ENCODE measurements at places on chromosomes 6 and 20.

- DNase-seq: no peak
Observed at GRCh38 chr6:95083506-95083905, 493.8 kb upstream of the MANEA start.

DNA sequence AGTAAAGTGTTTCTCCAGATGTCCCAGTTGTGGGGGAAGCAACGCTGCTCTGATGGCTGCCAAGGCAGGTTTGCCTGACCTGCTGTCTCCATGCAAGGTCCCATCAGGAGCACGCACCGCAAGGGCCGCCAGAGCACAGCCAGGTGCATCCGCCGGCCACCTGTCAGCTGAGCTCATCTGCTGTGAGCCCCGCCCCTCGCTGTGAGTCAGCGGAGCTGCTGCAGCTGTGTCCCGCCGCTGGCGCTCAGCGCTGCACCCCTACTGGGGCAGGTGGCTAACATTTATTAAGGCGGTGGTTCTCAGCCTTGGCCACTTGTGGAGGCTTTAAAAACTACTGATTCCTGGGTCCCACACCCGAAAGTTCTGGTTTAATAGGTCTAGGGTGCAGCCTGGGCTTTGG is 225.7 kb downstream of the UST start:
- DNase-seq: peak; percentile 40

DNA sequence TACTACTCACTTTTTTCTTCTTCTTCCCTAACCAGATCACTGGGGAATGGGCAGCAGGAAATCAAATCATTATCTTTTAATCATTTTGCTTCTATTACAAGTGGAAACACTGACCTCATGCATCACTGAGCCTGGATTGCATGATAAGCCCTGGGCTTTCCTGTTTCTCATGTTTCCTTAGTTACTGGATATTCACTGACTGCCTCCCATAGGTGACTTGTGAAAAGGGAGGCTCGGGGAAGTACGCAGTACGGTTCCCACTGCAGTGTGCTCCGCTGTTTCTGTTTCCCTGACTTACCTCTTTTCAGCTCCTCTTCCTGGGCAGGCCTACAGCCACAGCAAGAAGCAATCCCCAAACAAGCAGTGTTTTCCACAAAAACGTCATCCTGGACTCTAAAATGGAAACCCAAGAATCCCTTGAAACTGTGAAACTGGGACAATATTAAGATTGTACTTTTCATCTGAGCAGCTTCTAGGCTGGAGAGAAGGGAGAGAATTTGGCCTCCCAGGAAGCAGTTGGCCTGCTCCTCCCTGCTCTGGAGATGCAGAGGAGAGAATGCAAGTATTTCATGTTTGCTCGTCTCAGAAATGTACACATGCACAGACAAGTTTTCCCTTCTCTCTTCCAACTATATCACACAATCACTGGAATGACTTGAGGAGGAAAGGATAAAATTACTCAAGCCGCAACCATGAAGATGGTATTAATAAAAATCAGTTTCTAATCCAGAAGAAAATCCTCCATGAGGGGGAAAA is 13.1 kb downstream of the BTNL2 start:
- DNase-seq: no peak

DNA sequence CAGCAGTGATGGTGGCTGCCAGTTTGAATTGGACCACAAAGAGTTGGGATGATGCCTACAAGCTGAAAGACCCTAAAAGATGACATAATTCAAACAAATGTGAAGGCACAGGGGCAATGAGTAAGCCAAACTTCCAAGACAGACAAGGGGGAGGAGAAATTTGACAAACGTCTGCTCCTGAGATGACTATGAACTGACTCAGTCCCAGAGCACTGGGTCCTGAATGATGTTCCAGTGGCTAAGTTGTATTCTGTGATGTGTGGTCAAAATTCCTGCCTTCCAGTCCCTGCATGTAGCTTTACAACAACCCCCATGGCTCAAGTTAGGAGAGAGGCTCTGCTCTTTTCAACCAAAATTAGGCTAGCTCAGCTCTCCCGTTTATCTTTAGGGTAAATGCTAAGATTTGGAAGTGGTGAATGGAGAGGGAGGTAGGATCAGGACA is 86.1 kb upstream of the SIRPA start:
- no peak for DNase-seq

DNA sequence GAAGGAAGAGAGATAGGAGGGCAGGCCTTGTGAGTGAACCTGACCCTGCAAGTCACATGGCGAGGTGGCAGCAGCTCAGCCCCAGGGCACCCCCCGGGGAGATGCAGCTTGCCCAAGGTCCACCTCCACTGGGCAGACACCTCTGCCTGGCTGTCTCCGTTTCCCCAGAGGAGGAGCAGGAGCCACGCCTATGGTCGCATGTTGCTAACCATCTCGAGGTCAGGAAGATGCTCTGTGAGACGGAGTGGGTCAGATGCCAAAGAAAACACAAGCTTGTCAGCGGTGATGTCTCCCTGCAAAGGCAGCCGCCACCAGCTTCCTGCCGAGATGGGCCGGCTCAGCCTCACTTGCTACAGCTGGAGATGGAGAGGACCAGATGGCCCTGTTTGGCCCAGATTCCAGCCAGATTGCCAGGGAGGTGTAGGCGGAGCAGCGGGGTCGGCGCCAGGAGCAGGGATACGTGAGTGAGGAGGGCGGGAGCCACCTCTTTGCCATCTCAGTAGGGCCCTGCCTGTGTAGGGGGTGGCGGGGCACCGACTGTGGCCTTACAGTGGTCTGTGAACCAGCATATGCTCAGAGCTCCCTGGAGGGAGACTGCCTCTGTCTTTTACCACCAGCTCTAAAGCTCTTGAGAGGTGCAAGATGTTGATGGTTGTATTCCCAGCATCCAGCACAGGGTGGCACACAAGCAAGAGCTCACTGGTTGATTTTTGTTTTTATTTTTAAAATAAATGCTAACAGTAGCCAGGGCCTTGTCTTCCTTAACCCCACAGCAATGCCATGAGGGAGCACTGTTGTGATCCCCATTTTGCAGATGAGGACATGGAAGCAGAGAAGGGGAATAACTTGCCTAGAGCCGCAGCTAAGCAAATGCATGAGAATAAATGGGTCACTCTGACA is 42.9 kb upstream of the FAM83D start:
- no peak for DNase-seq

DNA sequence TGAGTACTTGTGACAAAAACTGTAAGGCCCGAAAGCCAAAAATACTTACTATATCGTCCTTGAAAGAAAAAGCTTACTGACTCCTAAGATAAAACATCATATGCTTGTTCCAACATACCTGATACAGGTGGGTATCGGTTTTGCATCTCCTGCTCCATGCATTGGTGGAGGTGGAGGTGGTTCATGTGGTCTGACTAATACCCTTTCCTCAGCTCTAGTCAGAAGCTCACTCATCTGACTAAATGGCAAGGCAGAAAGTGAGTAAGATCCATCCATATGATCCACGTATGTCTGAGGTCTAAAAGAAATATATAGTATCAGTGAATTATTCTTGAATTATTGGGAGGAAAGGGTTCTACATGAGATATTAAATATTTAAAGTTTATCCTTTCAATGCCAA is 76.2 kb downstream of the WASF1 start:
- no peak for DNase-seq

DNA sequence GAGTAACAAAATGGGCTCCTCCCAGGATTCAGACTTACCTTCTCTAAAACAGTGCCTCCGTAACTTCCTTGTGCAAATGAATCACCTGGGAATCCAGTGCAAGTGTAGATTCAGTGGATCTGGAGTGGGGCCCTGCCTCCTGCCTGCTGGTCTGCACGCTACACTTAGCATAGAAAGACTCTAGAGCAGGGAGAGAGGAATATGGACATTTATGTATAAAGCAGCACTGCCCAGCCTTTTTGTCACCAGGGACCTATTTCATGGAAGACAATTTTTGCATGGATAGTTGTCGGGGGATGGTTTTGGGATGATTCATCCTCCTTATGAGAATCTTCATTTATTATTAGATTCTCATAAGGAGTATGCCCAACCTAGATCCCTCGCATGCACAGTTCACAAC is 42.3 kb upstream of the L3MBTL3 start:
- no peak for DNase-seq

DNA sequence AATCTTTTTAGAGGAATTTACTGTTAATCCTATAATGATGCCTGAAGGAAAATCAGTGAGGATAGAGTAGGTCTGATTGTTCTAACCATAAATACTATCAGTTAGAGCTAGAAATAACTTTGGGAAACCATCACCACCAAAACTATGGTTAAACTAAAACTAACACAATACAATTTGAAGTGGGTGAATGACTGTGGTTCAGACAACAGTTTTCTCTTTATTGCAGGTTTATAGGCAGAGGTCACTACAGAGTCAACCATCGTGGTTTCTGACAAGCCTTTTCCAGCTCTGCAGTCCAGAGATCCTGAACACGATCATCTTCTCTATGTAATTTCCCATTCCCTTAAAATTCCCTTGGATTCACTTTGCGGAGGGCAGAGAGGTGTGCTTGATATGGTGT is 134.3 kb downstream of the IBTK start:
- no peak for DNase-seq

- no peak for DNase-seq
Observed at GRCh38 chr6:15200087-15200486, 45.8 kb upstream of the JARID2 start.

GRCh38 chr6:6981681-6982322 is 126.0 kb upstream of the RREB1 start:
- peak; percentile 6 for DNase-seq

DNA sequence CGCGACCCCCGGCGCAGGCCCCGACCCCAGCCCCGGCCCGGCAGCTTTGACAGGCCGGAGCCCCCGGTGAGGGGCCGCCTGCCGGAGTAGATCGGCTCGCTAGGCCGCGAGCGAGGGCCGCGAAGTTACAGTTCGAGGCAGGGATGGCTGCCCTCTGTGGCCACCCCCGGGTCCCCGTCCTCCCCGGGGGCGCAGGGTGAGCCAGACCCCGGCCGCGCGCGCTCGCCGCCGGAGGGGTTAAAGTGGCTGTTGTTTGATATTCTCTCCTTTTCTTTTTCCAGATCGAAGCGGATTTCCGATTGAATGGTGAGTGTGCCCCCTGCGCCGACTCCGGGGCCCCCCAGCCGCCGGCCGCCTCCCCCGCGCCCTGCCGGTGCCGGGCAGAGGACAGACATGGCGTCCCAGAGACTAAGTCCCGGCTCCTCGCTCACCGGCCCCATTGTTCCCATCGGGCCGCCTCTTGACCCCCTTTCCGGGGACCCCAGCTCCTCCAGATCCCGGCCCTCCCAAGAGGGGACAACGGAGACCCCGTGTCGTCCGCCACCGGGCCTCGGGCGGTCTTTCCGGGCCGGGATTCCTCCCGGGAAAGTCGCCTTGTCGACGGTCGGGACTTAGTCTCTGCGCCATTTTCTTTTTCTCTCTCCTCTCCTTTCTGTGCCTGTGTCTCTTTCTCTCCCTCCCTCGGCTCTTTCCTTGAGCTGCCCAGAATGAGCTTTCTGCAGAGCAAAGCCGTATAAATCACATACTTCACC is 704 bp downstream of the TOP1 start:
- peak; percentile 62 for DNase-seq

DNA sequence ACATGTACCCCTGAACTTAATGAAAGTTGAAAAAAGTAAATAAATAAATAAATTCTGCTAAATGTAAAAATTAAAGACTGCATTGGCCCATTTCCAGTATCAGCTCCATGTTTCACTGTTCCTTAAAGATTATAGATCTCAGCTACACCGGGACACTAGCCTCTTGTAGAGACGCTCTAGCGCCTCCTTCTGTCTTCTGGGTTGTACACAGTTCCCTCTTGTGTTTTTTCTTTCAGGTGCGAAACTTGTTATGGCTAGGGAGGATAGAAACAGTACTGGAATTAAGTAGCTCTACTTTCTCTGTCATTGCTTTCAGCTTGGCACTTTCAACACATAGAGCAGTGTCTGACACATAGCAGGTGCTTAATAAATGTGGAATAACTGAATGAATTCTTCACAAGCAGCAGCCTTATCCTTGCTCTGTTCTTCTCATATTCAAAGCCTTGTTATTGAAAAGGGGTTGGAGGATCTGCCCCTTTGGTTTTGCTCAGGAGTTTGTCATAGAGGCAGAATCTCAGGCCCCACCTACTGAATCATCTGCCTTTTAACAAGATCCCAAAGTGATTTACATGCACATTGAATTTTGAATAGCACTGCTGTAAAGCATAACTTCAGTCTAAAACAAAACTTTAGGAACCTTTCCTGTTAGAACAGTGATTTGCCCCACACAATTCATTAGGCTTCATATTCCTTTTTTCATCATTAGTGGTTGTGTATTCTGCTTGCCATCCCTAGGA is 92.3 kb downstream of the FIG4 start:
- no peak for DNase-seq

- DNase-seq: peak; percentile 90
Observed at GRCh38 chr20:36886859-36887751, 11.2 kb downstream of the TLDC2 start.

- no peak for DNase-seq
Observed at GRCh38 chr20:8756410-8756809, 312.5 kb upstream of the PLCB4 start.

- DNase-seq: peak; percentile 71
Observed at GRCh38 chr6:27096834-27097511, 150.5 kb upstream of the PRSS16 start.

GRCh38 chr6:72262254-72262653 is 359.6 kb upstream of the KCNQ5 start:
- no peak for DNase-seq

GRCh38 chr6:127341471-127342202 is 1.8 kb downstream of the ECHDC1 start:
- no peak for DNase-seq

GRCh38 chr6:151940307-151940706 is 132.8 kb downstream of the ESR1 start:
- DNase-seq: no peak

DNA sequence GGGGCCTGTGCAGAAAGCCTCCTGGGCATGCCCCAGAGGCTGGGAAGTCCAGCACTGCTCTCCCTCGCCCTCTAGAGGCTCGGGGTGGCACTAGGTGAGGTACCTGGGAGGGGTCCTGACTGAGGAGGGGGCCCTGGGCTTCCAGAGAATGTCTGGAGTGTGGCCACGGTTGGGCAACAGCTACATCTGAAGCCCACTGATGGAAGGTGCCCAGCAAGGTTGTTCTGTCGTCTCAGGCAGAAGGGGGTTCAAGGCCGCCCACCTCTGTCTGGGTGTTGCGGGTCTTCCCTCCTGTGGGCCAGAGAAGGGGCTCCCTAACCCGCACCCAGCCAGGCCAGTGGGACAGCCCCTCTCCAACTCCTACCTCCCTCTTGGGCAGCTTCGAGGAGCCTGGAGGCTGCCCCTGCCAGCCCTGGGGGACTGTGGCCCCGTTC is 11.4 kb upstream of the VEGFA start:
- DNase-seq: peak; percentile 50

DNA sequence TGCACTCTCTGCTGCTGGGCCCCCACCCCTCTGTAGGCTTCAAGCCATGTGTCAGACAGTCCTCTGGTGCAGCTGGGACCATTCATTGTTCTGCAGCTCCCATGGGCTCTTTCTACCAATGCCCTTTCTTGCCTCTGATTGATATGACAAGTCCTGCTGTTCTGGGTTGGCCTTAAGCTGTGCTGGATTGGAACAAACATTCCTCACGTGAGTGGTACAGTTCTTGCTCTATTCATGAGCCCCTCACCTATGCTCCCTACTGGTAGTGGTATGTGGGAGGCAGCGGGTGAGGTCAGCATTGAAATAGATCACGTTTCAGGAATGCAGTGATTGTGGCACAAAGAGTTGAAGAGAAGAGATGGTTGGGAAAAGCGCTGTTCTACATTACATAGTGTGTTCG is 48.8 kb upstream of the RALY start:
- no peak for DNase-seq

All from stimulated activated naive CD8-positive, alpha-beta T cell treated with anti-CD3 and anti-CD28 coated beads, Interleukin-15, Interleukin-2, amounts not matched to agents 100 U/mL and 50 U/mL, for 24 hours (primary cell).